ENCODE measurements at places on chromosomes 3 and 15.
A peak's percentile ranks its signal among the peaks of the same experiment; 100 is the strongest.

DNA sequence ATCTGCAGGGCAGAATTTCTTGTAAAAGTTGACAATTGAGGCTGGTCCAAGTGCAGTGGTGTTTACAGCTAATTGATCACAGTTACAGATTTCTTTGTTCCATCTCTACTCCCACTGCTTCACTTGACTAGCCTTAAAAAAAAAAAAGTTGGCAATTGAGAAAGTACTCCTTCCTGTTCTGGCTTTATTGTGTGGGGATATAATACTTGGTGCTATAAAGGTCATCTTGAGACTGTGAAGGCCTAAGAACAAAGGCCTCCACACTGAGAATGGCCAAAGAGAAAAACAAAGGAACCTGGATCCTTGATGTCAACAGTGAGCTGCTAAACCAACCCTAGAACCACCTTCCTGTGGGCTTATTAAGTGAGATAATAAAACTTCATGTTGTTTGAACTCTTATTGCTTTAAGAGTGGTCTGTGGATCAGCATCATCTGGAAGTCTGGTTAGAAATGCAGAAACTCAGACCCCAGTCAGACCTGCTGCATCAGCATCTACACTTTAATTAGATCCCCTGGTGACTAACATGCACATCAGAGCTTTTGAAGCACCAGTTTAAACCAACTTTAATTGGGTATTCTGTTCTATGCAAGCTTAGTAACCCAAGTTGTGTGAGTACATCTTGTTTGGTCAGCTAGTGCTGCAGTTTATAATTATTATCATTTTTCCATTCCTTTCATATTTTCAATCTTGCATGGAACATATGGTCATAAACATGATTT, 55.2 kb downstream of the TMOD3 start:
- ATAC-seq = no peak

GRCh38 chr15:60375306-60375705, 22.5 kb downstream of the ANXA2 start:
- no peak for ATAC-seq

- ATAC-seq = no peak
Observed at GRCh38 chr3:129233538-129233937, 15.9 kb upstream of the COPG1 start.

DNA sequence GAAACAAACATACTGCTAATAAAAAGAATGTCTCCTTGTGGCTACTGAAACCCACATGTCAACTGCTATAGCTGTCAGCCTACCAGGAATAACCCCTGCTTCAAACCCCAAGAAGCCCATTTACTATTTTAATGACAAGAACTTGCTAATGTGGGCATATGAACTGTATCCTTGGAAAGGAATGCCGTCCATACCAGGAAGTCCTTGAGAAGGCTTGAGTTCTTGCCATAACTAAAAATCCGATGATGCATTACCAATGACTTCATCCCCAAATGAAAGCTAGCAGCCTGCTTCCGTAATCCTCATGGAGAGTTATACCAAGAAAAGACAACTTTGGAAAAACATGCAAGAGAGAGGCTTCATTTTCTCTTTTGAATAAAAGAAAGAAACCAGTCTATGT, 34.8 kb downstream of the MINDY4B start:
- ATAC-seq = no peak

GRCh38 chr3:124772081-124772831, 42.0 kb downstream of the UMPS start:
- no peak for ATAC-seq

DNA sequence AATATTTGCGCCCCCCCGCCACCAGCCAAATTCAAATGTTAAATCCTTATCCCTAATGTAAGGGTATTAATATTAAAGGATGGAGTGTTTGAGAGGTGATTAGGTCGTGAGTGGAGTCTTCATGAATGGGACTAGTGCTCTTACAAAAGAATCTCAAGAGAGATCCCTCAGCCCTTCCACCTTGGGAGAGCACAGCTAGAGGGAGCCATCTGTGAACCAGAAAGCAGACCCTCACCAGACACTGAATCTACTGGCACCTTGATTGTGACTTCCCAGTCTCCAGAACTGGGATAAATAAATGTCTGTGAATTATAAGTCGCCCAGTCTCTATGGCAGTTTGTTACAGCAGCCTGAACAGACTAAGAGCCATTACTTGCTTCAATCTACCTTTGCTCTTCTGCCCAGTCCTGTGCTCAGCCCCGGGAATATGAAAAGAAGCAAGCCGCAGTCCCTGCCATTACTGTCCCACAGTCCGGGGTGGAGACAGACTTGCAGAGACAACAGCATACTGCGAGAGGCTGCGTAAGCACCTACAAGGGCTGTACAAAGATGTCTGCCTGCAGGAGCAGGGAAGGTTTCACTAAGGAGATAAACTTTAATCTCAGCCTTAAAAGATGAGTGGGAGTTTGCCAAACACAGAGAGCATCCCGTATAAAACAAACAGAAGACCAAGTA, 110.7 kb upstream of the TMCO5A start:
- ATAC-seq = no peak

GRCh38 chr15:54017251-54017650, 39.0 kb downstream of the UNC13C start:
- ATAC-seq = no peak

GRCh38 chr15:67175643-67176071, 78.8 kb downstream of the AAGAB start:
- peak; percentile 76 for ATAC-seq

GRCh38 chr15:78850941-78851755, 21.5 kb upstream of the MORF4L1 start:
- ATAC-seq = no peak

- ATAC-seq = no peak
Observed at GRCh38 chr3:33982269-33982798, 183.9 kb downstream of the PDCD6IP start.

- no peak for ATAC-seq
Observed at GRCh38 chr3:111210866-111211564, 139.4 kb downstream of the NECTIN3 start.

- no peak for ATAC-seq
Observed at GRCh38 chr3:109382588-109382987, 45.2 kb upstream of the DPPA4 start.

DNA sequence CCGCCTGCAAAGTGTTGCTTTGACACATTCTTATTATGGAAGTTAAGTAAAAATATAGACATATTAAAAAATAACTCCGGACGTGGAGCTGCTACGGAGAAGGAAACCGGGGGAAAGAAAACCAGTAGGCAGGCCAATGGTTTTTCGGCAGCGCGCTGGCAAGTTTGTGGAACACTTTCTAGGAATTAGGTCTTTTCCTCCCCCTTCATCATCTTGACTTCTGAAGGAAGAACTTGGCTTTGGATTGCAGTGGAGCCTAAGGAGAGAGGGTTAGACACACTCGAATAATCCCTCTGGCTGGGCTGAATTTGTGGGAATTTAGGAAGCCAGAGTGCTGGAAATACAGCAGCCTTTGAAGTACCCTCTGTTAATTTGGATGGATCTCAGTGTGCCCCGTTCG, 317 bp downstream of the ROBO2 start:
- ATAC-seq = no peak

- ATAC-seq = peak; percentile 78
Observed at GRCh38 chr3:113035387-113035982, 44.7 kb downstream of the GTPBP8 start.

- ATAC-seq = no peak
Observed at GRCh38 chr3:104939196-104939595, 427.5 kb upstream of the ALCAM start.

DNA sequence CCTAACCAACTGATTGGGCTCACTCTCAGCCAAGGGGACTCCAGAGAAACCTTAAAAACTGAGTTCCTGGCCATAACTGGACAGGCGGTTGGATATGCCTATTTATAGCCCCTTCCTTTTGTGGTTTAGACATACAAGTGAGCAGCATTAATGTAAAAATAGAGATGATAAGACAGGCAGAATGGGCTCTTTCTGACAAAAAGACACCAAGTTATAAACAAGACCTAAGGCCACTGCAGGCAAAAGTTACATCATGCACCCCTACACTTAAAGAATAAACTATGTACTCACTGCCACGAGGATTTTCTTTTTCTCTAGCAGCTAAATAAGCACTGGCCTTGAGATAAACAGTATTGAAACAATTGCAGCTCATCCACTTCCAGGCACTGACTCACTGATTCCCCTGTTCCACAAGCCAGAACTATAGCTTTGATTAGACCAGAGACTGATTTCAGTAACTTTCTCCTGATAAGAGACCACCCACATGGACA, 30.1 kb downstream of the SUCNR1 start:
- no peak for ATAC-seq

DNA sequence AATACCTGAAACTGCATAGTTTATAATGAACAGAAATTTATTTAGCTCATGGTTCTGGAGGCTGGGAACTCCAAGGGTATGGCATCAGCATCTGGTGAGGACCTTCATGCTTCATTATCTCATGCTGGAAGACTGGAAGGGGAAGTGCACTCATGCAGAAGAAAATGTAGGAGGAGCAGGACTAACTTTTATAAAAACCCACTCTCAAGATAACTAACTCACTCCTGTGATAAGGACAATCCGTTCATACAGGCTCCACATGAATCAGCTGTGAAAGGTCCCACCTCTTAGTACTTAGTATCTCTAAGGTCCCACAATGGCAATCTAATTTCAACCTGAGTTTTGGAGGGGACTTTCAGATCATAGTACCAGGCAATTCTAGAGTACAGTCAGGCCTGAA, 33.6 kb upstream of the APH1B start:
- peak; percentile 57 for ATAC-seq

DNA sequence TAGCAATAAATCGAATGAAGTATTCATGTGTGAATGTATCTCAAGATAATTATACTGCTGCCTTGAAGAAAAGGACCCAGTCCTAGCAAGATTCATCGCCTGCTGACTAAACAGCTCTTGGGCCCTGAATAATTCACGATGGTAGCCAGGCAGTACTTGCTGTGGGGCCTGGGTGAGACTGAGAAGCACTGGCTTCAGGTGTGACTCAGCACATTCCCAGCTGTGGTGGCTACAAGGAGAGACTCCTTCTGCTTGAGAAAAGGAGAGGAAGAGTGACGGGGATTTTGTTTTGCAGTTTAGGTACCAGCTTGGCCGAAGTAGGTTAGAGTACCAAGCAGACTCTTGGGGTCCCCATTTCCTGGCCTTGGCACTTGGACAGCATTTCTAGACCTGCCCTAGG, 47.6 kb upstream of the CD200R1L start:
- no peak for ATAC-seq

GRCh38 chr3:157868946-157869345, 237.3 kb downstream of the SHOX2 start:
- ATAC-seq = no peak

- ATAC-seq = no peak
Observed at GRCh38 chr3:184379358-184380184, at the start of gene CHRD. CHRD (plus strand) TSS chr3:184380054; CDS start chr3:184380319, 265 bp downstream.

DNA sequence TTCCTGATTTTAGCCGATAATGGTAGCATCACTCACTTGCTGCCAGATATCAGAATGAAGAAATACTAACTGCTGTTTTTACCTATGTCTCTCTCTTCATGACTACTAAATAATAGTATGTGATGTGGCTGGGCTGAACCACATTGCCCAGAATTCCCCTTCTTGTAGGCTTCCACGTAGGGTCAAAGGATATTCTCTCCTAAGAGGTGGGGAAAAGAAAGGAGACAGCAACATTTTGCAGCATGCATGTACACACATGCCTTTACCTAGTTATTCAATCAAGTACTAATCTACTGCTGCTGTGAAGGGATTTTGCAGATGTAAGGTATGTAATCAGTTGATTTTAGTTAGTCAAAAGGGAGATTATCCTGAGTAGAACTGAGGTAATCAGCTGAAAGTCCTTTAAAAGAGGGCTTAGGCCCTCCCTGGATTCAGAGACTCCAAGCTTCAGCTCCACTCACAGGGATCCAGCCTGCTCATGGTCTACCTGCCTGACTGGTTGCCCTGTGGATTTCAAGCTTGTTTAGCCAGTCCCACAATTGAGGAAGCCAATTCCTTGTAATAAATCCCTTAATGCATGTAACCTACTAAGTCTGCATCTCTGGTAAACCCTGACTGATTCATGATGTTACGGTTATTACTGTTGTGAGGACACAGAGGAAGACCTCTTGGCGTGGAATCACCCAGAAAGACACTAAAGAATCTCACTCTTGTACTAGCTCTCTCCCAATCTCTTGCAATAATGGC, 20.4 kb downstream of the PLD1 start:
- no peak for ATAC-seq

GRCh38 chr3:143203848-143204247, 84.3 kb downstream of the CHST2 start:
- no peak for ATAC-seq

DNA sequence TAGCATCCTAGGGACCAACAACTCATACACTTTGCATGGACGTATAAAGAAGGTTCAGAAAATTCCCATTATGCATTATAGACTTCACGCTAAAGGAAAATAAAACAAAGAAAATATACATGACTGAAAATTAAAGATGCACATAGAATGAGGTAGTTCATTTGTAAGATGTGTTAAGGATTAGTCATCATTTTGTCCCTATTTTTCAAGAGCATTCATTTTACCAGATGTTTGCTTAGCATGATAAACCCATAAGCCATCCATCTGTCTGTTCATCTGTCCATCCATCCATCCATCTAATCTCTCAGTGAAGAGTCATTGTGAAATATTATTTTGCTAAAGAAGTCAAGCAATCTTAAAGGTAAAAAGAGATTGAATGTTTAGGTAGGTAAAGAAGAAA, 80.3 kb downstream of the TFG start:
- no peak for ATAC-seq

- ATAC-seq = no peak
Observed at GRCh38 chr3:73623346-73623745, 1.4 kb downstream of the PDZRN3 start.

GRCh38 chr15:68791431-68792283, 29.0 kb downstream of the ANP32A start:
- ATAC-seq = peak; percentile 71

DNA sequence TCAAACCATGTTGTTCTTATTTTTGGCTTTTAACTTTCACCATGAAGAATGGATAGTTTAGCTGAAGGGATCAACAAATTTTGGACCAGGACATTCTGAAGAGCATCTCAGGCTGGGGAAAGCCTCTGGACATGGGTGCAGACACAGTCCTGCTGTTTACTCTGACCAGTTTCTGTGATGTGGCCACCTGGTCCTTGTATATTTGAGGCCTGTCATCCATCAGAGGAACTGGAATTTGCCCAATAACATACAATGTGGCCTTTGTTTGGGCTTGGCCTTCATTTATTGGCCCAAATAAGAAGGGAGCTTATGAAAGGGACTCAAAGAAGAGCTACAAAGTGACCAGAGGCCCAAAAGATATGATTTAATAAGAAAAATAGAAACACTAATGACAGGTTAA, 127.9 kb downstream of the MYRIP start:
- ATAC-seq = no peak

GRCh38 chr3:155138677-155139076, 58.6 kb downstream of the MME start:
- no peak for ATAC-seq
